ENCODE measurements at places on chromosomes 1 and 21.
A peak's percentile ranks its signal among the peaks of the same experiment; 100 is the strongest.

GRCh38 chr1:110084227-110085078 is 14.0 kb upstream of the ALX3 start:
- peak; percentile 46 for DNase-seq

- DNase-seq = peak; percentile 98
These were observed at the start of the genes ZBED6 and ZC3H11A for GRCh38 chr1:203795441-203796235. Gene ZBED6 (plus strand): TSS chr1:203795623. CDS start chr1:203797523, 1,900 bp downstream. Gene ZC3H11A (plus strand): TSS chr1:203795623. CDS start chr1:203817071, 21,448 bp downstream.

DNA sequence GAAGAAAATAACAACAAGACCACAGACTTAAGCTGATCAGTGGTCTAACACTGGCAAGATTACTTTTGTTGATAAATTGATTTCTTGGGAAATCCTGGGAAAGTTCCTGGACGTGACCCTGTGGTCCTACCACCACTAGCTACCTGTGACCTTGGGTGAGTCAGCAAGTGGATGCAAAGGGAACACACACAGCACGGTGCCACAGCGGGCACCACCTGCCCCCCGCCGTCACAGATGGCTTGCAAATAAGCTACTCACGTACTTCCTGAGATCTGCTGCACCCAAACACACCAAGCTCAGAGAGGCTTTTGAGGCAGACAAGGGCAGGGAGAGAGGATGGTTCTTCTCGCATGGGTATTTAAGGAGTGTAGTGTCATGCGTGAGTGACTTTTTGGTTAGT is 12.7 kb downstream of the CFAP298 start:
- DNase-seq = no peak

- DNase-seq = peak; percentile 54
These were observed 53.9 kb downstream of the CASQ2 start for GRCh38 chr1:115714572-115715141.

GRCh38 chr1:7704214-7705047 is 66.7 kb upstream of the VAMP3 start:
- peak; percentile 99 for DNase-seq

- no peak for DNase-seq
These were observed 227.9 kb downstream of the KCNH1 start for GRCh38 chr1:210905944-210906453.

GRCh38 chr1:209485751-209486150 is 97.8 kb upstream of the CAMK1G start:
- no peak for DNase-seq

DNA sequence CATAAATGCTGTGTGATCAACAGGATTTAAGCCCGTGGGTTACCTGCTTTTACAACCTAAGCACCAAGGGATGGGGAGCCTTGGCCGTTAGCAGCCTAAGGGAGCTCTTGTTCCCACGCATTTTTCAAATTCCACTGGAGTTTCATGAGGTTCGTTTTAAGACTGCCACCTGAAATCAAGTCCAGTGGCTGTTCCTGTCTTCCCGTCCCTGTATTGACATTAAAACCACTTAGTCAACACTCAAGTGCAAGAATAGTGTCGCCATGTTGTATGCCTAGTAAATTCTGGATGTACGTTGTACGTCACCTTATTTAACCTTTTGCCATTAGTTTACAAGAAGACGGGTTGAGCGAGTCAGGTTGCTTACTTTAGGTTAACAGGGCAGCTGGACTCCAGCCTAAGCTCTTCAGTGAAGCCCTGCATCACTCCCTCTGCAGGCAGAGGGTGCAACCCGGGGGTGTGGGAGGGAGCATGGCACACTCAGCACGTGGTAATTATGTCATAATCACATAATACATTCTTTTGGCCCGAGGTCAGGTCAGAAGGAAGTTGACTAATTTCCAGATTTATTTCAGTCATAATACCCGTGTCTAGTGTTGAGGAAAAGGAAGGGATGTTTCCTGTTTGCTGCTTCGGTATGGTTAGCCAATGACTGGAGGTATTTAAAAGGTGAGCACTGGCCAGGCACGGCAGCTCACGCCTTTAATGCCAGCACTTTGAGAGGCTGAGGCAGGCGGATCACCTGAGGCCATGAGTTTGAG is 42.5 kb downstream of the CNST start:
- DNase-seq = peak; percentile 60

- DNase-seq = no peak
These were observed 29.5 kb upstream of the TRAPPC10 start for GRCh38 chr21:43982489-43983078.

DNA sequence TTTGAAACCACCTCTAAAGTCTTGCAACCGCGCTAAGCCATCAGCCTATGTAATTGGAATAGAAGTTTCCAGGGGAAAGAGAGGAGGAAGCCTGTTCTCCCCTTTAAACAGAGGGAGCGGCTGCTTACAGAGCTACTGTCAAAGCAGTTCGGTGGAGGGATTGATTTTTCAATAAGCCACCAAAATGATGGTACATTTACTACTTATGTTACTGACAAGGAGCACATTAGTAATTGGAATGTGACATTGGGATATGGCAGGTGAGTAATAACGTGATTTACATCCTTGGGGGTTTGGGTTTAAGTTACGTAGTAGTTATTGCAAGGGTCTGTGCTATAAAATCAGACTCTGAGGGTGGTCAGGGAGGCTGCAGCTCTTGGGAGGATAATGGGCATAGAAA is 257.3 kb downstream of the KAZN start:
- no peak for DNase-seq

DNA sequence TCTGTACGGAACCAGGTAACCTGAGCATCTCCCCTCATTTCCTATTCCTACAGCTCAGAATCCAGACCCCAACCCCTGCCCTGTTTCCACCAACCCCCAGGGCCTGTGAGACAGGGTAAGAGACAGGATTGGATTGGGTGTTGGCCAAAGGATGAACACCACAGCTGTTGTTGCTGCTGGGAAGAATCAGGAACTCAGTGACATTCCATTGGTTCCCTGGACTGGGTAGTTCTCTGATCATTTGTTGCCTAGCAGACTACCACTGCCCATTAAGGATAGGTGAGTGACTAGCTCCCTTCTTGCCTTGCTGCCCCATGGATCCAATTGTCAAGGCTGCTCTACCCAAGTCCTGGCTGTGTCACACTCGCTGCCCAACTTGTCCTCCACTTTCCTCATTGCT is 10.0 kb downstream of the NCSTN start:
- DNase-seq = no peak

- DNase-seq = no peak
These were observed 10.7 kb downstream of the TUT4 start for GRCh38 chr1:52542085-52542688.

- DNase-seq = peak; percentile 49
These were observed 99.7 kb downstream of the NMNAT2 start for GRCh38 chr1:183318433-183318832.

GRCh38 chr1:200905411-200906052 is 10.8 kb downstream of the INAVA start:
- no peak for DNase-seq

- peak; percentile 63 for DNase-seq
These were observed 6.3 kb downstream of the MORN1 start for GRCh38 chr1:2384941-2385481.

- no peak for DNase-seq
These were observed 4.5 kb downstream of the LCE2D start for GRCh38 chr1:152667648-152668047.

DNA sequence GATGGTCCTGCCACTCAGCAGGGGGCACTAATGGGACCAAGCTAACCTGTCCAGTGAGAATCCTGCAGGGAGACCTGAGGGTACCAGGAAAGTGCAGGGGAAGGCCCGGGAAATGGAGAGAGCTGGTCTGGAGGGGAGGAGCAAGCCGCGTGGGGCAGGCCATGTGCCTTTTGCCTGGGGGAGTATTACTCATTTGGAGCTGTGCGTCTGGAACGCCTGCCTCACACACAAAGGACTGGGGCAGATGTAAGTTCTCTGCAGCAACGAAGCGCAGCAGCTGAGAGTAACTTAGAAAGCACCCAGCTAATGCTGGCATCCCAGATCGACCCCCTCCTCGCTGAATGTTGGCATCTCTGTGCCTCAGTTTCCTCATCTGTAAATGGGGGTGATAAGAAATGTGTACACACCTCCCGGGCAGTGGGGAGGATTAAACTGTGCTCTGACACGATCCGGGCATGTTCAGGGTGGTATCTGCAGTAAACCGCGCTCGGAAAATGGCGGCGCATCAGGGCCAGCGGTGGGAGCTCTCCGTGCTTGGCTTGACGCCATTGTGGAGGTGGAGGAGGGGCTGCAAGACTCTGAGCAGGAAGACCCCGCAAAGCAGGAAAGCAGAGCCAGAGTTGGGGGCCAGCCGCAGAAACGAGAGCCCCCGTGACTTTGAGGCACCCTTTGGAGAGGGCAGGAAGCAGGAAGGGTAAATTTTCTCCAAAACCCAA is 212.5 kb downstream of the NPHP4 start:
- no peak for DNase-seq

DNA sequence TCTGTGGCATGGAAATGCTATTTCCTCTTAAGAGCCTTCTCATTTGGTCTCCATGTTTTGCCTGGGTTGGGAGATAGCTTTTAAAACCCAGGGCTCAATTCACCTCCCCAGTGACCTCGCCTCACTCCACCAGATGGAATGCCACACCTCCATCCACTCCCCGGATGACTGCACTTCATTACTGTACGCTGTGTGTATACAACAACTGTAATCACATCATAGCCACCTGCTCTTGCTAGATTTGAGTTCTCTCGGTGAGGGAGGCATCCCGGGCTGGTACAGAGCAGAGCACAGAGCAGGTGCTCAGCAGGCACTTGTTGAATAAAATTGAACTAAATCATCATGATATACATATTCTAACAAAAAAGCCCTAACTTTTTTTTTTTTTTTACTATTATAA is 26.0 kb downstream of the SDE2 start:
- DNase-seq = peak; percentile 39

GRCh38 chr1:222798975-222799374 is 15.9 kb upstream of the DISP1 start:
- DNase-seq = no peak

DNA sequence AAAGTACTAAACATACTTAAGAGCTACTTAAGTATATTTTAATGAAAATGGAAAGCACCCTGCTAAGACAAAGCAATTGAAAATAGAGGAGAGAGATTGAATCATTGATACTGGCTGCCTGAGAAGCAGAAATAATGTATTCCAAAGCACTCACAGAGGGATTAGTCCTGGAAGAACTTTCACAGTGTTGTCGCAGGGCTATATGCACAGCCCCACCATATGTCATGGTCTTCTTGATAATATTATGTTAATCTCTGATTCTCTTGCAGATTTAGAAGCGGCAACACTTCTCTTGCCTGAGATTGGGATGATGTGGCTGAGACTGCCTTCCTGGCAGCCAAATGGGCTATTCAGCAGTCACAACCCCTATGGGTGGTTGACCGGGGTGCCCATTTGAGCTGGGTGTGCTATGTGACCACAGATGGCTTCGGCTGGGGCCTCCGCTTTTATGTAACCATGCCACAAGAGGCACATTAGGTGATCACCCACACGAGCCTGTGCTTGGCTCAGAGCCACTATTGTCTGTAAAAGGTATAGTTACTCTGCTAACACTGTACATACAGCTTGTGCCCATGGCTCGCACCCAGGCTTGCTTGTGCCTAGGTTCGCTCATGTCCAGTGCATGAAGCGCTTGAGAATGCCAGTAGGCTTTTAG is 152.2 kb upstream of the SGIP1 start:
- DNase-seq = no peak

DNA sequence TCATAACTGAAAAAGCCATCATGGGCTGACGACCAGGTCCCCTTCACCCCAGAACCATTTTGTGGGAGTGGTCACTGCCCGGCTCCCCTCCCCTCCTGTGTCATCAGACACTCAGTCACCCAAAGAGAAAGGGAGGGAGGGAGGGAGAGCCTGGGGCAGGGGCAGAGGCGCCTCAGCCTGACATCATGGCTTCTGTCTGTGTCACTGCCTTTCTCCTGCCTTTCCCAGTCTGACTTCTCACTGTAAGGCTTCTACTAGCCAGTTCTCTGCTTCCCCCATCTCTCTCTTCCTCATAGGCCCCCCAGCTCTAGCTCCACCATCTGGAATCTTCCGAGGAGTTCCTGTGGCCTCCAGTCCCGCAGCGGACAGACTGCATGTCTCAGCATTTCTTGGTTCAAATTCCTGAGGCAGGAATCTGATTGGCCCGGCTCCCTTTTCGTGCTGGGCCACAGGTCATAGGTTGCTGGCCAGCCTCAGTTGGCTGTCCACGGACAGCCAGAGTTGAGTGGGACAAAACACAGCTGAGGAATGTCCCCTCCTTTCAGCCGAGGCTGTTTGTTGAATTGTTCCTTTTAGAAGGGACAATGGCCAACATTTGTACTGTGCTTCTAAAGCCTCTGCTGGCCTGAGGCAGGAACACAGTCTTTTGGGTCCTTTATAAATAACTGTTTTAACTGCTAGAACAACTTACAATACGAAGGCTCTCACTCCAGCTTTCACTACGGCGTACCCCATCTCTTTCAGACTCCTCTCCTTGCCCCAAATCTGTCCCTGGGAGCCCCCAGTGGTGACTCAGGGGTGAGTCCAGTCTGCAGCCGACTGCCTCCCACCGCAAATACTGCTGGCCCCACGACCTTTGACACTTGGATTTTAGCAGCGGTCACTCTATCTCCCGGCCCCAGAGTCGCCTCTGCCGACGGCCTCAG is 18.7 kb upstream of the KANK4 start:
- peak; percentile 61 for DNase-seq

DNA sequence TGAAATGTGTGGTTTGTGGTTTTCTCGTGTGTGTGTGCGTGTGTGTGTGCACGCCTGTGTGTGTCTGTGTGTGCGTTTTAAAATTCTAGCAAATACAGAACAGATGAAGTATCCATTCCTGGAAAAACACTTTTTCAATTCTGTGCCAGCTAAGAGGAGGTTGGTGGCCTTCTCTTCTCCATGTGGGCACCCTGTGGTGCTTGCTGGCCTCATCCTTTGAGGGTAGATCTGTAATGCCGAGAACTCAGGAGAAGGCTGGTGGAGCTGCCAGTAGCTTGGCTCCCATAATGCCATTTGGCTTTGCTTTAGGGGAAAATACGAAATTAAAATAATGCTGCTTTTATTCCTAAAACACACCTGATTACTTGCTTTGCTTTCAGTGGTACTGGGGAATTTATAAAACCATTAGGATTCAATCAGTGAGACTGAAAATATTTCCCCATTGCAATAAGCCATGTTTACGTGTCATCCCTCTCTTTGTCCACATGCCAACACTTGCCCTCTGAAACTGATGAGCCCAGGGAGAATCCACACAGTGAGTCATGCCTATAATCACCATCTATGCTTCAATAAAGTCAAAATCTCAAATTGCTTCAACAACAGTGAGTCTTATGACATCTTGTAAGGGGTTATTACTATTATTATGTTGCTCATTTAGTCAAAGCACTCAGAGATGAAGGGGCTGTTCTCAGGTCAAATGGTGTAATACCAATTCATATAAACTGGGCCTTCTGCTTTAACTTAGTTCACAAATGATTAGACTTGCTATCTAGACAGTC is 39.2 kb downstream of the ABCA4 start:
- DNase-seq = no peak

- no peak for DNase-seq
These were observed 33.4 kb upstream of the PTPRC start for GRCh38 chr1:198605406-198605805.

GRCh38 chr21:46347791-46348381 is 23.9 kb downstream of the PCNT start:
- no peak for DNase-seq

Measured in iPS-NIHi11 (cell line).